ENCODE measurements at places on chromosomes 5 and 9.

GRCh38 chr5:94218374-94218773 is 400.0 kb downstream of the KIAA0825 start:
- H3K4me1 ChIP-seq, result peaks cover 3% of the 10 kb centered on the region
- H3K36me3 ChIP-seq, result no peaks in the 10 kb centered on the region
- no peak overlapping the region for H3K27ac ChIP-seq
- no peak for DNase-seq

DNA sequence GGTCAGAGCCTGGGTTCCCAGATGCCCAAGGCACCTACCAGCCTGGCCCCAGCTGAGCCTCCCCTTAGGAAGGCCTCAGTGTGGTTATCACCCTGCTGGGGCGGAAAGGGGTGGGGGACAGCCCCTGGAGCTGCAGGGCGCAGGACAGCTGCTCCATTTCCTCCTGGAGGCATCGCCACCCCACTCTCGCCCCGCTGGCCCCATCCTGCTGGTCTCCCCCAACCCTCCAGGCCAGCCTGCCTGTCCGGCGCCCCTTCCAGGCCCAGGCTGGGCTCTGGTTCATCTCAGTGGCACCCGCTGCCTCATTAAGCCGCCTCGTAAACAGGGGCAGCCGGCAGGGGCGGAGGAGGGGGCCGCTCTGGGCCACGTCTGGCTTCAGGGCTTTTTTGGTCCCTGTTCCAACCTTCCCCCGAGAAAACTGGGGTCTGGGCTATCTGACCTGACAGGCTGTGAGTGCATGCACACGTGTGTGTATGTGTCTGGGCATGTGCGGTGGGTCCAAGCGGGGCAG is 30.8 kb upstream of the ENHO start:
- no peaks in the 10 kb centered on the region for H3K27me3 ChIP-seq
- no peaks in the 10 kb centered on the region for H3K36me3 ChIP-seq
- no peak overlapping the region for H3K4me3 ChIP-seq
- DNase-seq, result peak; percentile 41
- peak overlapping the region; percentile 44 for H3K27ac ChIP-seq

GRCh38 chr5:52710972-52711596 is 76.6 kb upstream of the ITGA1 start:
- H3K4me3 ChIP-seq, result no peak overlapping the region
- H3K36me3 ChIP-seq, result no peaks in the 10 kb centered on the region
- no peaks in the 10 kb centered on the region for H3K27me3 ChIP-seq
- H3K27ac ChIP-seq, result no peak overlapping the region
- peaks cover 6% of the 10 kb centered on the region for H3K4me1 ChIP-seq
- no peak for DNase-seq

- no peak for DNase-seq
- no peak overlapping the region for H3K4me3 ChIP-seq
- H3K36me3 ChIP-seq, result no peaks in the 10 kb centered on the region
- H3K27me3 ChIP-seq, result no peaks in the 10 kb centered on the region
- H3K27ac ChIP-seq, result no peak overlapping the region
Observed at GRCh38 chr5:139268364-139269202, 25.0 kb upstream of the MATR3 start.

- no peak overlapping the region for H3K27ac ChIP-seq
- H3K4me1 ChIP-seq, result peaks cover 19% of the 10 kb centered on the region
- H3K27me3 ChIP-seq, result no peaks in the 10 kb centered on the region
Observed at GRCh38 chr9:91834740-91835139, 115.3 kb downstream of the ROR2 start.

DNA sequence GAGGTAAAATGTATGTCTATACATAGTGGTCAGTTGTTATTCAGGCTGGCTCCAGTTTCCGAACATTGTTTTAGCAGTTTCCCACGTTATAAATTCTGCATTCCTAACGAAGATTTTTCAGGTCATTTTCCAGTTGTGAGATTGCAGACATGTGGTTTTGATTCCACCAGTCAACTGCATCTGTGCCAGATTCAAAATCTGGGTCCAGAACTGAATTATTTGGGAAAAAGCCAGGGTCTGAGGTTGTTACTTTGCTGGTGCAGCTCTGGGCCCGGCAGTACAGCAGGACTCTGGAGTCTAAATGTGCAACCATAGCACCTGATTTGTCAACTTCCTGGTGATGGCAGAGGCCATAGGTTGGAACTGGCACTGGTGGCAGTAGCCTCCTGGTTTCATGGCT is 105.7 kb upstream of the MEGF10 start:
- no peak overlapping the region for H3K27ac ChIP-seq
- no peaks in the 10 kb centered on the region for H3K4me1 ChIP-seq
- H3K4me3 ChIP-seq, result no peak overlapping the region
- no peak for DNase-seq
- no peaks in the 10 kb centered on the region for H3K27me3 ChIP-seq
- no peaks in the 10 kb centered on the region for H3K36me3 ChIP-seq

- no peak overlapping the region for H3K4me3 ChIP-seq
- no peaks in the 10 kb centered on the region for H3K27me3 ChIP-seq
- H3K4me1 ChIP-seq, result no peaks in the 10 kb centered on the region
- no peak overlapping the region for H3K27ac ChIP-seq
Observed at GRCh38 chr5:10106806-10107205, 142.9 kb downstream of the ATPSCKMT start.

DNA sequence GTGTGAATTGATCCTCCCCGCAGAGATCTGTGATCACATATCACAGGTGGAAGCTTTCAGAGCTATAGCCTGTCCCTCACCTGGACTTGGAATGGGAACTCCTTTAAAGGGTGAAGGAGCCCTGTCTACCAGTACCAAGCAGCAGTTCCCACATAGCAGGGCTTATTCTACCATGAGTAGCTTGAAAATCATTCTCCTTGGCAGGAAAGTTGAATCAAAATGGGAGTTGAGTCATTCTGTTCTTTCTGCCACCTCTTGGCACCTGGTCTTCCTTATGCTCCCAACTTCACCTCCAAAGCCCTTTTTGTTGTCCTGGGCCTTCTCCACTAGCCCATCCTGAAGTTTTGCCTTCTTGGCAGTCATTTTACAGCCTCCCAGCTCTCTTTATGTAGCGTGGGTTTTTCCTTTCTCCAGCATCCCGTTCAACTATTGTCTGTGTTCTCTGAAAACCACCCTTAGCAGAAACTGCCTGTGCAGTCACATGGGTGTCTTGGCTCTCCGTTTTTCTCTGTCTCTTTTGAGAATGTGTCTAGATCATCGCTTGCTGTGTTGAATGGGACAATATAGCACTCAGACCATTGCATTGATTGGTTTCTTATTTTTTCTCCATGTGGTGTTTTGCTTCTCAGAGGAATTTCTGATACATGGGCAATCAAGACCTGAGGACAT is 222.2 kb downstream of the AOPEP start:
- H3K27ac ChIP-seq, result no peak overlapping the region
- H3K4me1 ChIP-seq, result peaks cover 33% of the 10 kb centered on the region
- H3K27me3 ChIP-seq, result no peaks in the 10 kb centered on the region
- H3K36me3 ChIP-seq, result no peaks in the 10 kb centered on the region
- DNase-seq, result no peak

- no peaks in the 10 kb centered on the region for H3K4me1 ChIP-seq
- no peak overlapping the region for H3K27ac ChIP-seq
Observed at GRCh38 chr5:34496701-34497469, 159.2 kb upstream of the RAI14 start.

GRCh38 chr9:85715587-85715986 is 26.2 kb downstream of the AGTPBP1 start:
- no peaks in the 10 kb centered on the region for H3K4me1 ChIP-seq
- H3K4me3 ChIP-seq, result no peak overlapping the region
- no peaks in the 10 kb centered on the region for H3K36me3 ChIP-seq
- DNase-seq, result no peak

- H3K36me3 ChIP-seq, result no peaks in the 10 kb centered on the region
- no peak overlapping the region for H3K4me3 ChIP-seq
Observed at GRCh38 chr9:117671468-117671867, 32.7 kb upstream of the TLR4 start.

DNA sequence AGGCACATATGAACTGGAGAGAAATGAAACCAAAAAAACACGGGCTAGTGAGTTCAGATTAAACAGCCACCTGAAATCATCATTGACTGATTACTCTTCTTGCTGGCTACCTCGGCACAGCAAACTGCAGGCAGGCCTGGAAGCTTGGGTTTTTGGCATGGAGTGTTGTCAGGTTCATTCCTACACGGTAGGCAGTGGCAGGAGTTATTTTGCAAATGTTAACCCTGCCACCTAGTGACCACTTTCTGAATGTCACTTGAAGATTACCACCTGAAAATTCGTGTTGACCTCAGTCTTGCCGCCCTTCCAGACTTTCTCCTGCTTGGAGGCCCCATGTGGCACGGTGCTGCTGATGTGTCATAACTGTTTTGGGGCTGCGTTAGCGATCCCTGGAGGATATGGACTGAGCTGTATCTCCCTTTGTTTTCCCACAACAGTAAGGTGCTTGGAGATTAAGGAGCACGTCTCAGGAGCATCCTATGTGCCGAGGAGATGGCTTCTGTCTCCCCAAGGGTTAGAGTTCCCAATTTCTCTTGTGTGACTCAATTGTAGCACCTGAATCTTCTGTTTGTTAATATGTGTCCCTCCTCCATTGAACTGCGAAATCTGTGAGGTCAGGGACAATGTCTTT is 12.7 kb upstream of the CD180 start:
- H3K27me3 ChIP-seq, result no peaks in the 10 kb centered on the region
- H3K4me3 ChIP-seq, result no peak overlapping the region
- no peaks in the 10 kb centered on the region for H3K4me1 ChIP-seq
- H3K36me3 ChIP-seq, result no peaks in the 10 kb centered on the region
- peak; percentile 88 for DNase-seq
- no peak overlapping the region for H3K27ac ChIP-seq

- no peaks in the 10 kb centered on the region for H3K36me3 ChIP-seq
- H3K27ac ChIP-seq, result no peak overlapping the region
- H3K27me3 ChIP-seq, result no peaks in the 10 kb centered on the region
Observed at GRCh38 chr5:16492398-16493140, 27.0 kb upstream of the ZNF622 start.

DNA sequence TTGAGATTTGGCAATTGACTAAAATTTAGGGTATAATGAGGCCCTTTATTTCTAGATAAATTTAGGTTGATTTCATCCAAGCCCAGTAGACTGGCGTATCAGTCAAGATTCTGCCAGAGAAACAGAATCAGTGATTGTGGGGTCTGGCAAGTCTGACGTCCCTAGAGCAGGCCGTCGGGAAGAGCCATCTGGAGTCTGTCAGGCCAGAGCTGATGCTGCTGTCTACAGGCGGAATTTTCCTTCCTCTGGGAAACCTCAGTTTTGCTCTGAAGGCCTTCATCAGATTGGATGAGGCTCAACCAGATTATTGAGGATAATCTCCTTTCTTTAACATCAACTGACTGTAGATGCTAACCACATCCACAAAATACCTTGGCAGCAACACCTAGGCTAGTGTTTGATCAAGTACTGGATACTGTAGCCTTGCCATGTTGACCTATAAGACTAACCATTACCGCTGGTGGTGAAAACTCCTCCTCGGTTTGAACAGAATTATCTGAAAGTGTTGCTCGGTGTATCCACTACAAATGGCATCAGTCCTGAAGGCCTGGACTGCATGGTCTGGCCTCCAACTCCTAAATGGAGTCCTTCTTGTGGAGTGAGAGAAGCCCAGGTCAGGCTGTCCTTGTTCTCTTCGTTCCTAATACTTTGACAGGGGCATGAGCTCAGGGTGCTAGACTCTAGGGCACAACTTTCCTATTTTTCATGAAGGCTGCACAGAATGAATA is 83.2 kb upstream of the ANKH start:
- no peaks in the 10 kb centered on the region for H3K36me3 ChIP-seq
- no peak overlapping the region for H3K4me3 ChIP-seq
- no peaks in the 10 kb centered on the region for H3K27me3 ChIP-seq
- no peak for DNase-seq
- no peak overlapping the region for H3K27ac ChIP-seq

DNA sequence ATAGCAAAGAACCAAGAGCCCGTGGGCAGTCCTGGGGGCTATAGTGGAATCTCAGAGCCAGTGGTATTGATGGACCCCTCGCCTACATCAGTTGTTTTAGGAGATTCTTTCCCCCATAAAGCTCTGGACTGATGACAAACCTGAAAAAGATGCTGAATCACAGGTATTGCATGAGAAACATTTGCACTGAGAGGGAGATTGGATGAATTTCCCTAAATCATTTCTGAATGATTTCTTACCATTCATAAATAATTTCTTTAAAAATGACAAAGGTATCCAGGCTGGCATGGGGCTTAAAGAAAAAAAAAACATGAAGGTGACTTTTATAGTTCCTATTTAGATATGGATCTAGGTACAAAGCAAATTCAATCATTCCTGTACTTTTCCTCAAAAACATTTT is 54.0 kb upstream of the SLIT3 start:
- DNase-seq, result no peak
- H3K4me3 ChIP-seq, result no peak overlapping the region
- no peaks in the 10 kb centered on the region for H3K36me3 ChIP-seq
- no peak overlapping the region for H3K27ac ChIP-seq
- H3K4me1 ChIP-seq, result no peaks in the 10 kb centered on the region

DNA sequence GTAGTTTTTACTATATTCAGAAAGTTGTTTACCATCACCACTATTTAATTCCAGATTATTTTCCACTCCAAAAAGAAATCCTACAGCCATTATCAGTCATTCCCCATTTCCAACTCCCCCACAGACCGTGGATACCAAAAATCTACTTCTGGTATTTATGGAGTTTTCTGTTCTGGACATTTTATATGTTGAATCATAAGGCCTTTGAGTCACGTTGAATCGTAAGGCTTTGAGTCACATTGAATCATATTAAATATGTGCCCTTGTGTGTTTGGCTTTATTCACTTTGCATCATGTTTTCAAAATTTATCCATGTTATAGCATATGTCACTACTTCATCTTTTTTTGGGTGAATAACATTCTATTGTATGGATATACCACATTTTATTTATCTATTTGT is 454.1 kb upstream of the NUDT12 start:
- no peaks in the 10 kb centered on the region for H3K36me3 ChIP-seq
- no peak overlapping the region for H3K4me3 ChIP-seq
- no peak overlapping the region for H3K27ac ChIP-seq
- H3K4me1 ChIP-seq, result no peaks in the 10 kb centered on the region
- H3K27me3 ChIP-seq, result no peaks in the 10 kb centered on the region

DNA sequence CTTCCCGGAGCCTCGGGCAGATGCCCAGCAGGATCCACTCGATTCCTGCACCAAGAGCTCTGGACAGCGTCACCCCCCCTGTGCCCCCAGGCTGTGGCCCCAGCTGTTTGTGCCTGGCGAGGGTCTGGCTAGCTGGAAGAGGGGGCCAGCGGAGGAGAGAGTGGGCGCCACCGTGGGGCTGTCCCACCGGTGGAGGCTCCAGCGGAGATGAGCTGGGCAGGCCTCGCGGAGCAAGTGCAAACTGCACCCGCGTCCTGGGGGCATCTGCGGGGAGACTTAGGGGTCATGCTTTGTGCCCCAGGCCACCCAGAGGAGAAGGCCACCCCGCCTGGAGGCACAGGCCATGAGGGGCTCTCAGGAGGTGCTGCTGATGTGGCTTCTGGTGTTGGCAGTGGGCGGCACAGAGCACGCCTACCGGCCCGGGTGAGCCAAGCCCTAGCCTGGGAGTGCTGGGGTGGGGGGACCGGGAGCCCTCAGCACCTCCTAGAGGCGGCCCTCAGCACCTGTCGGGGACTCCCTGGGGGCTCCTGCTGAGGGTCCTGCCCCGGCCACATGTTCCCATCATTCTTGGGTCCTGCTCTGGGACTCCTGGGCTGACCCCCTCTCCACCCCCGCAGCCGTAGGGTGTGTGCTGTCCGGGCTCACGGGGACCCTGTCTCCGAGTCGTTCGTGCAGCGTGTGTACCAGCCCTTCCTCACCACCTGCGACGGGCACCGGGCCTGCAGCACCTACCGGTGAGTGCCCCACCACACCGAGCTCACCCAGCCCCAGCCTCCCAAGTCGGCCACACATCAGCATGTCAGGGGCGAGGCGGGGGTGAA is 5.4 kb downstream of the EGFL7 start:
- no peak overlapping the region for H3K27ac ChIP-seq
- H3K4me1 ChIP-seq, result no peaks in the 10 kb centered on the region
- H3K27me3 ChIP-seq, result no peaks in the 10 kb centered on the region
- H3K36me3 ChIP-seq, result no peaks in the 10 kb centered on the region
